ENCODE measurements at places on chromosomes 2 and 18. TPM values are rescaled to one million over a fixed set of nuclear protein-coding genes. Genes with fewer than 3 reads are reported as not detected.

MTCL1 gene
- 0.43 TPM for total RNA-seq

SLC4A3 gene
- total RNA-seq: 0.47 TPM

DNA sequence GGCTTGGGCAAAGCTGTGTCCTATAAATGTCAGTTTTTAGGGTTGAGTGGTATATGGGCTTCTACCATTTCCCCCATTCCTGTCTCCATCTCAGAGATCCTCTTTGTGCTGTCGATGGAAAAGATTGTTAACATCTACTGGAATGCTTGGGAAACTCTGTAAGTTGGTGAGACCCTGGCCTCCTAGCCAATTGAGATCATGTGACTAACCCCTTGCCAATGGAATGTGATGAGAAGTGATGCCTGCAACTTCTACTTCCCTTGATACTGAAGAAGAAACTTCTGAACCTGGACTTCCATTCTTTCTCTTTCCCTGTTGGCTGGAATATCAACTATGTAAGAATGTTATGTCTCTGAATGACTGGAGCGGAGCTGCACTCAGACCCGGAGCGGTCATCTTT lies 14.5 kb downstream of the SLC39A10 start:
- no peak for DNase-seq

DNA sequence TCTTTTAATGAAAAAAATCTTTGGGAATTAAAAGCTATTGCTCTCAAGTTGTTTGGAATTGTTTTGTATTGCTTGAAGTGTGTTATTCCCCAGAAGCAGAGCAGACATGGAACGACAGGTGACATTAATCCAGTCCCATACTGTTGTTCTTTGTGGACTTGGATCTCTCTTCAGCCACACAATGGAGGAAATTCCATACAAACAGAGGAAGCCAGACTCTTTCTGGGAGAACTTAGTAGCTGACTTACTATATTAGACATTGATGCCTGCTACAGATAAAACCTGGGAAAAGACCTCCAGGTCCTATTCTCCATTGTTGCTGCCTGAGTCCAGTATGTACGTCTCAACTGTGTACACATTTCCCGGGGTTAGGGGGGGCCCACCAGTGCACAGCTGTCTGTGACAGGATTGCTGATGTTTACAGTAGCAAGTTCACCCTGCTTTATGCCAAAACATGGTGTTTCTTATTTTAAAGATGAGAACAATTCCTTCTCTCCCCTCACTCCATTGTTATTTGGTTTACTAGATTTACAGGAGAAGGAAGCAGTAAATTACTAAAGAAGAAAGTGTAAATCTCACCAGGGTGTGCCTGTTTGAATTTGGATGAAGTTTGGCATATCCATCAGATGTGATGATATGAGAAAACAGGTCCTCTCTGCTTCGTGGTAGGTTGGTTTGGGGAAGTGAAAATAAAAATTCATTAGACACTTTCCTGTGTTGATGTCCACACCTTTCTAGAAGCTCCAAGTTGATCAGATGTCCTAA lies 142.4 kb upstream of the RBBP8 start:
- no peak for DNase-seq

DNA sequence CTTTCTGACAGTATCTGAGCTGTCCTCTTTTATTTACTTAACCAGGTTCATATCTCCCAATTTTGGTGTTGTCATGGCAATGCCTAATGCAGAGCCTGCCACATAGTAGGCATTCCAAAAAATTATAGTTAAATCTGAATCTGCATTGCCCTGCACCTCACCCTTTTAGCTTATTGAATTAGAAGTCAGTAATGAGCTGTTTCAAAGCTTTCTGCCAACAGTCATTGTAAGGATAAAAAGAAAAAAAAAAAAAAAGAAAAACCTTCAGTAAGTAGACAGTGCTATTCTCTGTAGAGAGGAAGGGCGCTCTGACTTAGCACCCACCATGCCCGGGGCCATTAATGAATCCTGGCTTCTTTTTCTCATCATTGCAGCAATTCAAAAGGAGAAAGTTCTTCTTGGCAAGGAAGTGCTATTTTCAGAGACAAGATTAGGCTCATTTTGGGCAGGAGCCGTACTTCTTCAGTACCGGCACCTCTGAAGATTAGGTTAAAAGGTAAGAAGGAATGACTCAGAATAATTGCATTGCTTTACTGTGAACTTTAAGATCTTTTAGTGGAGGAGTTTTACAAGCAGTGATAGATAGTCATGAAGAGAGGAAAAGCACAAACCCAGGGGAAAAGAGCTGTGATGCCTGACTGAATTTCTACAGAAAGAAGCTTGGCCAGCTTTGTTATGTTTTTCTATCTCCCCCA lies 2041.2 kb upstream of the PIK3C3 start:
- no peak for DNase-seq

GRCh38 chr2:177894546-177894945 lies 178.0 kb downstream of the PDE11A start:
- no peak for DNase-seq

Measured in T-cell (primary cell).